ENCODE measurements at places on chromosomes 3 and 15.

DNA sequence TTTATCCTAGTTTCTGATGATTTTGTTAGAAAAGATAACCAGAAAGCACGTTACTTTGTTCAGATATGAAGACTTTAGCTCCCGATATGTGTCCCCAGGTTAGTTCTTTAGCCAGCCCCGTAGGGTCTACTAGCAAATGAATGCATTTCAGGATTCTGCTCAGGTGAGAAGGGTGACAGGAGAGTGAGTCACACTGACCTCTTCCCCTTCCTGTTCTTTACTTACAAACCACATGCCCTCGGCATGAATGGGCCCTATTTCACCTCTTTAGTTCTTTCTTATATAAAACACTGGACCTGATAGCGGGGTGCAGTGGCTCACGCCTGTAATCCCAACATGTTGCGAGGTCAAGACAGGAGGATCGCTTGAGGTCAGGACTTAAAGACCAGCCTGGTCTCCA, 98.4 kb downstream of the SLC49A4 start:
- DNase-seq = no peak

DNA sequence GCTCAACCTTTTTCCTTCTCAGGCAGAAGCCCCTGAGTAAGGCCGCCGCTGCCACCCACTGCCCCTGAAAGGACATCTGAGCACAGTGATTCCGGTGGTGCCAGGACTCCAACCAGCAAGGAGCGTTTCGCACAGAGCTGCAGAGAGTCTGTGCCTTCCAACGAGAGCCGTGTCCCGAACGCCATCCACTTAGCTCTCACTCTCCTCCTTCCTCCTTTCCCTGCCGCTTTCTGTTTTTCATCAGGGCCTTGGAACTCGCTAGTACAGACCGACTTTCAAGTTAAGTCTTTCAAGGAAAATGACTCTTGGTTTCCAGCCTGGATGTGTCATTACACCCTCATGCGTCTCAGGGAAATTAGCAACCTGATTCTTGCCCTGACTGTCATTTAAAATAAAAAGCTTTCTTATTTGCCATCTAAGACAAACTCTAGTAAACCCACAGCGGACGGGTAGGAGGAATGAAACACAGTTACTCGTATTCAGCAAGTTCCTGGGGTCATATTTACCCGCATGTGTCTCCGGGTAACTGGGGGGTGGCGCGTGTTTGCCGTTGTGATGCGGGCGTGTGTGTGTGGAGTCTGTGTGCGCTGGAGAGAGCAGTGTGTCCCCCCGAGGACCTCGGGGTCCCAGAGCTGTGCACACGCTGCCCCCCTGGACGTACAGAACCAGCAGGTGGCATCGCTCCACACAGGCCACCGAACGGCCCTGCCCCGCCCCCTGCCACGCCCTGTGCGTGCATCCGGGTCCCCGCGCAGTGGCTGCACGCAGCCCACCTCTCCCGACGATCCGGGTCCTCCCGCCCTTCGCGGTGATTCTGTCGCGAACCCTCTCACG, 30.4 kb upstream of the ALDH1A3 start:
- DNase-seq = no peak

- no peak for DNase-seq
Measured at GRCh38 chr15:68819495-68820294, 1.0 kb downstream of the ANP32A start.

DNA sequence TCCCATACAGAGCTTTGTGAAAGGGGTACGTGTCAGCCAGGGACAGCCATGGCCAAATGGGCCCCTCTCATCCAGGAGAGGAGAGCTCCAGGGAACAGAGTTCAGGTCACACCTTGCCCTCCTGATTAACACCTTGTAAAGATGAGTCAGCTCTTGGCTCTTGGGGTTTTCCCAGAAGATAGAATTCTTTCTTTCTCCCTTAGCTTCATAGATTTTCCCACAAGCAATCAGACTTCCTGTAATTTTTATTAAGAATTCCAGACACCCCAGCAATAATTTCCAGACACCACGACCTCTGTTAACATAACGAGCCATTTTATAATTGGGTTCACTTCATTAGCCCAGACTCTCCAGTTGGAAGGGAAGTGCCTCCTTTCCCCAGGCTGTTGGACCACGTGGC, 86.4 kb downstream of the LRTM1 start:
- no peak for DNase-seq

DNA sequence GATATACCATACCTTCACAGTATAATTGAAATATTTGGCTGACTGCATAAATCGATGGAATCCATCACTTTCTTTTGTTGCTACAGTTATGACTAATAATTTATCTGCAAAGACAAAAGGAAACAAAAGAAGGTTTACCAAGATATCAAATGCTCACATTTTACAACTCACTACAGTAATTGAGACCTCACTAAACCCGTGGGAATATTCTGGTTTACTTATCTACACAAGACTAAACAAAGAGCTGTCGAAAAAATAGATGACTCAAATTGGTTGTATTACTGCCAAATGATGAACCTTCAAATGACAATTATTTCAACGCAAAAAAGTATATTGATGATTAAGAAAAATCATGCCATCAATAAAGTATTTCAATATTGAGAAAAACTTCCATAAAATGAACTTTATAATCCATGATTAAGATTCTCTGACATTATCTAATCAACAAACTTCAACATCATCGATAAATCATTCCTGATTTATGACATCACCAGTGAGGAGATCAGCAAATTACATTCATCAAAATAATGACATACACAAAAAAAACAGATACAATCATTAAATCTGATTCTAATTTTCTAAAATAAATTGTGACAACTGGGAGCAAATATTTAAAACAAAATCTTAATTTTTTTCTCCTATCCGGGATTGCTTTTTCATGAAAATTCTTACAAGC, 36.7 kb downstream of the PLOD2 start:
- no peak for DNase-seq

- DNase-seq = no peak
Measured at GRCh38 chr15:38490242-38490922, 36.5 kb downstream of the FAM98B start.

GRCh38 chr15:89806210-89806558, 8.5 kb downstream of the ANPEP start:
- no peak for DNase-seq

DNA sequence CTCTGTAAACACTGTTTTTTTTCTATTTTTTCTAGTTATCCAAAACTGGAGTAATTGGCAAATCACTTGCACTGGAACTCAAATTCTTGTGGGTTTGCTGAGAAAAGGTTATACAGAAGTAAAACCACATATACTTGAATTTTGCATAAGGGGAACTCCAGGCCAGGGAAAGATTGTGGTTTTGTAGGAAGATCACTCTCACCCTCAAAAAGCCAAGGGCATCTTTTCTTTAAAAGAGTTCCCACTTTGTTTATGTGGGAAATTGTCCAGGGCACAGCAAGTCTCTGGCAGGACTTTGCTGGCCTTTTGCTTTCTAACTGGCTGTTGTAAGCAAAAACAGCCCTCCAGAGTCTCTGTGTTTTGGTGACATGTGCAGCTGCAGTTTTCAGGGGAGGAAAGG, 340.3 kb upstream of the RBMS3 start:
- DNase-seq = no peak

DNA sequence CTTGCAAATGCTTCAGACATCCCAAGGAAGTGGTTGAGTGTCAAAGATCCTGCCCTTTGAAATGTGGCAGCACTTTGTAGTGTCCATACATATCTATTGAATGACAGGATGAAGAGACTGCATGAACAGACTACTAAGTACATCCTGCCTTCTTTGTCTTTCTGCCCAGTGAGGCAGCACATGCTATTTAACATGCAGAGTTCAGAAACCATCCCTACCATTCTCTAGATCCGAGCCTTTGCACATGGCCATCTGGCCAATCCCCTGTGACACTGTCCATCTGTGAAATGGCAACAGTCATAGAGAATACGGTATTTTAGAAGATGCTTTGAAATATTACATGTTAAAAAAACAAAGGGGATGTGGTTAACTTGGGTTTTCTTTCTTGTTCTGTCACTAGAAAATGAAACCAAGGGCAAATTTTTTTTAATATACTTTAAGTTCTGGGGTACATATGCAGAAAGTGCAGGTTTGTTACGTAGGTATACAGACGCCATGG, 519.6 kb downstream of the NTRK3 start:
- DNase-seq = no peak

- no peak for DNase-seq
Measured at GRCh38 chr15:91605576-91605975, 247.9 kb upstream of the SLCO3A1 start.

- no peak for DNase-seq
Measured at GRCh38 chr3:165532851-165533250, 304.4 kb downstream of the BCHE start.

GRCh38 chr3:45564172-45564571, 30.4 kb upstream of the LIMD1 start:
- no peak for DNase-seq

DNA sequence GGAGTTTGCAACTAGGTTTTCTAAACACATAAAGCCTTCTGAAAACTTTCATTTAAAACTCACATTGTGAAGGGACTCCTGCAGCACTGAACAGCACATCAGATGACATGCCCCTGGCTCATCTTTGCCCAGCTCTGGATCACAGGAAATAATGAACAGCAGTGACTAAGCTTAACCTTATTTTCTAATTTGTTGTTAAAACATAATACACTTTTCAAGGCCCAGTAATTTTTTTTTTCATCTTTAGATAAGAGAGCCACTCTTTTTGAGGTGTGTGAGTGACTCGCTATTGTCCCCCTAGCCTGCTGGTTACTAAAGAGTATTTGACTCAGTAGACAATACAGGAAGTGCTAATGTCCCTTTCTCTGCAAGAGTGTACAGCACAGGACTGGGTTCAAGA, 204.0 kb downstream of the OSBPL10 start:
- no peak for DNase-seq

DNA sequence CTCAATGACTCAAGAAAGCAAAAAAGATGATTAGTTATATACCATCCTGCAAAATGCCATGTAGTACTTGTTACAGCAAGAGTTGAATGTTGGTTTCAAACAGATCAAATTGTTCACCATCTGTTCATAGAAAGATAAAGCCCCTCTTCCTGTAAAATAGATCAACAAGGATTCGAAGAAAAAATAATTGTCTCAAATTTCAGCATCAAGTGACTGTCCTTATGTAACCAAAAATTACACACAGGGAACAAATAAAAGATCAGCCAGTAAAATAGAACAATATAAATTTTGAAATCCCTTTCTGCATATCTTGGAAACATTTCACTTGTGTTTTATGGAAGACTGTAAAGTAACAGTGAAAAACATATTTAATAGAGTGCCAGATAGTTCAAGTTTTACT, 165.1 kb upstream of the STAC start:
- DNase-seq = peak; percentile 19

DNA sequence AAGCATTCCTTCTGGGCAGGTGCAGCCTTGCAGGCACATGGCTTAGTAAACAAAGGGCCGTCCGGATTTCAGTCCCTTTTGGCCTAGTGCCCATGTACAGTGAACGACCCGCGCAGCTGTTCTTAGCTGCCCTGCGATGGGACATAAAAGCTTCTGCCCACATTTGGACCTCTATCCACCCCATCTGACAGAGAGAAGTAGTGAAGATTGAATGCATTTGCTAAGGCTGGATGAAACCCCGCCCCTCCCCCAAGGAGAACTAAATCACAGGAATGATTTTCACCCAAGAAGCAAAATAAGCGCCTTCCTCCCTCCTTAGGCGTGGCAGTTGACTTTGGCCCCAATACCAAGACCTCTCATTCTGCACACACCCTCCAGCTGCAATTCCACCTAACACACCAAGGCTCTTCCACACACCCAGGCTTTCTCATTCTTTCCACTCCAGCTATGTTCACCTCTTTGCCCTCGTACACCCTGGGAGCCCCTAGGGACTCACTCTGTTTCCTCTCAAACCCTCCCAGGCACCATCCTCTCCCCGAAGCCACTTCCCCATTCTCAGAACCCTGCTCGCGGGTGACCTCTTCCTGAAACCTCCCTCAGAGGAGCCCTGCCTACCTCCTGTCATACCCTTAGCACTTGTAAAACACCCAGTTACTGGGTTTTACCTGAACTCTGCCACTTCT, 14.1 kb upstream of the HRH1 start:
- peak; percentile 47 for DNase-seq

DNA sequence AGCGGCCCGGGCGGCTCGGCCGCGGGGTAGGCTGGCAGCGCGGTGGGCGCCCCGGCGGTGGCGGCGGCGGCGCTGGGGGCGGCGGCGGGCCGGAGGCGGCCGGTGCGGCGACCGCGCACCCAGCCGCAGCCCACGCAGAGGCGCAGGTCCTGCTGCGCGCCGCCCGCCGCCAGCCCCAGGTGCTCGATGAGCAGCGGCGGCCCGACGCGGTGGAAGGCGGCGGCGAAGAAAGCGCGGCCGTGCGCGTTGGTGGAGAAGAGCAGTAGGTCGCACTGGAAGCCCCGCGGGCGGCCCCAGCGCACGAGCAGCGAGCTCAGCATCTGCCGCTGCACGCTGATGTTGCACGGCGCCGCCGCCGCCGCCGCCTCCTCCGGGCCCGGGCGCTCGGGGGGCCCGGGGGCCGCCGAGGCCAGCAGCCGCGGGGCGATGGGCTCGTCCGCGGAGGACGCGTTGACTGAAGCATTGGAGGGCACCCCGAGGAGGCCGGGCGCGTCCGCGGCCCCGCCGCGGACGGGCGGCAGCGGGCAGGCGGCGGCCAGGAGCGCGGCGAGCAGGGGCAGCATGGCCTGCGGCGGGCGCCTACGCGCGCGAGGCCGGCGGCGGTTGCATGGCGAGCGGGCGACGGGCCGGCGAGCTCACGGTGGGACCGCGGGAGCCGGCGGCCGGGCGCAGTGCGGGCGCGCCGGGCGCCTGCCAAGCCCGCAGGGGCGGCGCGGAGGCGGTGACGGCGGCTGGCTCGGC, 452 bp downstream of the TMEM158 start:
- DNase-seq = no peak

- DNase-seq = no peak
Measured at GRCh38 chr15:31255732-31256377, 70.8 kb upstream of the KLF13 start.

- no peak for DNase-seq
Measured at GRCh38 chr3:32104492-32104891, 1.9 kb upstream of the GPD1L start.

DNA sequence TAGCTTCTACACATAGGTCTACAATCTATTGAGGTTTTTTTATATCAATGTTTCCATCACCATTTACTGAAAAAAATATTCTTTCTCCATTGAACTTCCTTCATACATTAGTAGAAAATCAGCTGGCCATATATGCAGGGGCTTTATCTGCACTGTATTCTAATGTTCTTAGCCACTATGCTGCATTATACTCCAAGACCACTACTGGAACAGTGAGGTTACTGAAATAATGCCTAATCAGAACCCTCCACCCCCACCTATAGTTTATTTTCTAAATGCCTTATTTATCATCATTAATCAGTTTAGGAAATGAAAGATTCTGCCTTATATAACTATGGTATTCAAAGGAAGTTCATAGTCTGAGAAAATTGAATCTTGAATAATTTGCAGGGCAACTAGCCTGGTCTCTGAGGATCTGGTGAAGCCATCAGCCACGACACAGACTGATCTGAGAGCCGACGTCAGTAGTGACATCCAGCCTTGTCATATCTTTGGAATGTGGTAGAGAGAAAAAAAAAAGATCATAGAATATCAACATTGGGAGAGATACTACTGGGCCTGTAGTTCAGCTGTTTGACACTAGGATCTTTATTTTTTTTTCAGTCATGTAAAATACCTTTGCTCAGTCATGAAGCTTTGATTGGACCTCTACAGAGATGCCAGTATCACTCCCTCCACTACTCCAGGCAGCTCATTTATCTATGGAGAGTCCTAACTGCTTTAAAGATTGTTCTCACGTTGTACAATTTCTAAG, 66.6 kb downstream of the P3H2 start:
- no peak for DNase-seq
